ENCODE measurements at places on chromosomes 12 and 14.
A peak's percentile ranks its signal among the peaks of the same experiment; 100 is the strongest.

- DNase-seq = peak; percentile 41
Measured at GRCh38 chr12:15563663-15564062, 225.5 kb downstream of the EPS8 start.

DNA sequence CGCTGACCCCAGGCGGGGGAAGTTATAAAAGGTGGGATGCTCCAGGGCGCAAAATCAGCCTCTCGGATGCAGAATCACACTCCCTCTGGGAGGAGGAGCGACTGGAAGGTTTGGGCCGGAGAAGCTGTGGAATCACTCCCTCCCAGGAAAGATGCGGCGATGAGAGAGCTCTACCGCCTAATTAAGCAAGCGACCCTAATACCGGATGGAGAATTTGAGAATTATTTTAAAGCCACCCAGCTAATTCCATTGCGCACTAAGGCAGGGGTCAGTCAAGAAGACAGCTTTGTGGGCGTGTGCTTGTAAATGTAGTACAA is 1.9 kb downstream of the COL2A1 start:
- no peak for DNase-seq

- no peak for DNase-seq
Measured at GRCh38 chr14:67480011-67480410, 8.5 kb downstream of the TMEM229B start.

DNA sequence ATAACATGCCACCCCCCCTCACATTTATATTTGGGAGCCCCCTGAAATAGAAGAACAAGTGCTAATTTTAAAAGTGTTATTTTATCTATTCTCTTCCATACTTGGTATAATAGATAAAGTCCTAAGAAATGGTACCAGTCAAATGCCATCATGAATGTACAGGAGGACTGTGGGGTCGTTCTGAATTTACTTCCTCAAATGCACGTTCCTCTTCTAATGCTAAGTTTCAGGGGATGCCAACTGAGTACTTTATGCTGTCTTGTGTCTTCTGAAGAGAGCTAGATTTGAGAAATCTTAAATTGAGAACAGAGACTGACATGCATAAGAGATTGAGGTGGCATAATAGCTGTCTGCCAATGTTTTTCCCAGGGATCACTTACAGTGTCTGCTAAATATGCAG is 59.0 kb downstream of the CFAP54 start:
- no peak for DNase-seq

- no peak for DNase-seq
Measured at GRCh38 chr14:104873380-104874055, 8.4 kb downstream of the CEP170B start.

DNA sequence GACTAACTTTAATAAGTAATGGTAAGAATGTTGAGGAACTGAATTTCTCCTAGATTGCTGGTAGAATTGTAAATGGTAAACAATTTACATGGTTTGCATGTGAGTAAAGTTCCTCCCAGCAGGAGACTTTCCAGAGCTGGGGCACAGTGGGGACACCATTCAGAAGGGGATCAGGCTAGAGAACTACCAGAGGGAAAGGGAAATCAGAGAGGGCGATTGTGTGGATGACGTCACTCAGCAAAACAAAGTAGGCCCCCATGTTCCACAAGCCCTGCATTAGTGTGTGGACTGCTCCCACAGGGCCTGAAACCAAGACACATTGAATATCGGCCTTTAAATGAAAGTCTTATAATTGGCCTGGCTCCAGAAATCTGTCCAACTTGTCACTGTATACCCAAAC is 9.5 kb downstream of the RNASE11 start:
- no peak for DNase-seq

GRCh38 chr12:51023625-51024382 is 2.4 kb downstream of the SLC11A2 start:
- no peak for DNase-seq

GRCh38 chr12:104258476-104259067 is 43.0 kb downstream of the TXNRD1 start:
- DNase-seq = no peak

Measured in EL (cell line).